Activated CD4-positive, alpha-beta T cell treated with anti-CD3 and anti-CD28 coated beads for 24 hours (primary cell): ENCODE measurements at places on chromosomes 1 and 21.

GRCh38 chr1:22203335-22203734 is 60.4 kb upstream of the WNT4 start:
- DNase-seq, result no peak

DNA sequence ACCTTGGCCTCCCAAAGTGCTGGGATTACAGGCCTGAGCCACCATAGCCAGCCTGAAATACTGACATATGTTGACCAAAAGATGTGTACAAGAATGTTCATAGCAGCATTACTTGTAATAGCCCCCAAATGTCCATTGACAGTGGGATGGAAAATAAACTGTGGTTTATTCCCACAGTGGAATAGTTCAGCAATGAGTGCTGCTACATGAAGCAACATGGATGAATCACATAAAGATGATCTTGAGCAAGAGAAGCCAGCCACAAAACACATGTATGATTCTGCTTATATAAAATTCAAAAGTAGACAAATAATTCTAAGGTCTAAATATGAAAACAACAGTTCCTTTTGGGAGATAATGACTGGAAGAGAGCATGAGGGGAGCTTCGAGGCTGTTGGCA is 9.1 kb upstream of the CREG1 start:
- no peak for DNase-seq

DNA sequence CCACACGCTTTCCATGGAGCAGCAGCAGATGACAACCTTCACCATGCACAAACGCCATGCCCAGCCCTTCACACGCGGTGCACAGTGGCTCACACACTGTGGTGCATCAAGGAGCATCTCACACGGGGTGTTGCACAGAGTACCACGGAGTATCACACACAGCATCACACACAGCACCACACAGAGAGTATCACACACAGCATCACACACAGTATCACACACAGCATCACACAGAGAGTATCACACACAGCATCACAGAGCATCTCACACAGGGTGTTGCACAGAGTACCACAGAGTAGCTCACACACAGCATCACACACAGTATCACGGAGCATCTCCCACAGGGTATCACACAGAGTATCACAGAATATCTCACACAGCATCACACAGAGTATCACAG is 122.2 kb upstream of the RAB4A start:
- no peak for DNase-seq

- DNase-seq, result no peak
Observed at GRCh38 chr1:150574260-150575071, 4.9 kb downstream of the MCL1 start.

DNA sequence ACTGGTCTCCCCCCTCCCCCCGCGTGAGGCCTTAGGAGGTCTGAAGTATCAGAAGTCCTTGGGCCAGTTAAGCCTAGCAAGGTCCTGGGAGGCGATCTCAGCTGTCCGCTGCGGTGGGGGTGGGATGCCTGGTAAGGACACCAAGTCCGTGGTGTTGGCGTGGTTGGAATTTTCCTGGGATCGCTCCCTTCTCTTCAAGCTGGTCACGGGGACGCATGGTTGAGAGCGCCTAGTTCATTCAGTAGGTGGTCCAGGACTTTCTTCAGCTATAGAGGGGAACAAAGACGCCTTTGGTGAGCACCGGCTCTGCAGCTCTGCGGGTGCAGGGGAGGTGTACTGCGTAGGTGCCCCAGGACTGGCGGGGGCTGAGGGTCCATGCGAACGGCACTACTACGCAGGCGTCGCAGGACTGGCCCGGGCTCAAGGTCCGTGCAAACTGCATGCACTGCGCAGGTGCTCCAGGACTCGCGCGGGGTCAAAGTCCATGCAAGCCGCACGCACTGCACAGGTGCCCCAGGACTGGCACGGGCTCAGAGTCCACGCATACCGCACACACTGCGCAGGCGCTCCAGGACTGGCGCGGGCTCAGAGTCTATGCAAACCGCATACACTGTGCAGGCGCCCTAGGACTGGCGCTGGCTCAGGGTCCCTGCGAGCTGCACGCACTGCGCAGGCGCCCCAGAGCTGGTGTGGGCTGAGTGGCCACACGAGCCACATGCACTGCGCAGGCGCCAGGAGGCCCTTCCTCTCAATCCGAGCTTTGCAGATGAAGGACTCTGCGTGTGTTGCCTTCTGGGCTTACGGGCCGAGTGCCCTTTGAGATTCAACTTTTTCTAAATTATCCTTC is 36.6 kb upstream of the HMGN1 start:
- DNase-seq, result peak; percentile 61

- DNase-seq, result no peak
Observed at GRCh38 chr1:29629401-29629800, 393.1 kb downstream of the PTPRU start.

GRCh38 chr1:17935230-17935629 is 172.4 kb upstream of the IGSF21 start:
- DNase-seq, result no peak

GRCh38 chr1:239858057-239858456 is 233.6 kb upstream of the FMN2 start:
- no peak for DNase-seq

- no peak for DNase-seq
Observed at GRCh38 chr1:26922431-26922729, 837 bp downstream of the NUDC start.

DNA sequence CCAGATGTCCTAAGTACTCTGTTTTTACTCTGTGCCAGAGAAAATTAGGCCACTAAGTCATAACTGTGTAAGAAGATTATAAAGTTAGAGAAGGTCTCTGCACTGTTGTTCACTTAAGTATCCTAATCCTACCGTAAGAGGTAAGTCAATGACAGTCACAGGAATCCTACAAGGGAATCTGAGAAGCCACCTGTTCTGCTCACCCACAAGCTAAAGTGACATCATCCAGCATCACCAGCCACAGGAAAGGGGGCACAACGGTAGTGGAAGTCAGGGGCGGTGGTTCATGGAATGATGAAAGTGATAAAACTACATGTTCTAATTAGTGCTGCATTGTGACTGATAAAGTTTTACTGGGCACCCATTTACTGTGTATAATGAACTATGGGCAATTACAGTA is 92.7 kb downstream of the PLD5 start:
- no peak for DNase-seq

GRCh38 chr1:147267711-147268110 is 25.2 kb downstream of the CHD1L start:
- no peak for DNase-seq

DNA sequence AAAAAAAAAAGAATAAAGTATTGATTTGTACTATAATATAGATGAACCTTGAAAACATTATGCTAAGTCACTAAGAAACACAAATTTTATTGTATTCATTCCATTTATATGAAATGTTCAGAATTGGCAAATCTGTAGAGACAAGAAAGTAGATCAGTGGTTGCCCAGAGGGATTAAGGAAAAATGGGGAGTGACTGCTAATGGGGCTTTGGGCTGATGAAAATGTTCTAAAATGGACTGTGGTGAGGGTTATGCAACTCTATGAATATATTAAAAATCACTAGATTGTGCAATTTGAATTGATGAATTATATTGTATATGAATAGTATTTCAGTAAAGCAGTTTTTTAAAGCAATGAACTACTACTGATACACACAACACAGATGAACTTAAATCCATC is 10.0 kb downstream of the GDAP2 start:
- DNase-seq, result no peak

DNA sequence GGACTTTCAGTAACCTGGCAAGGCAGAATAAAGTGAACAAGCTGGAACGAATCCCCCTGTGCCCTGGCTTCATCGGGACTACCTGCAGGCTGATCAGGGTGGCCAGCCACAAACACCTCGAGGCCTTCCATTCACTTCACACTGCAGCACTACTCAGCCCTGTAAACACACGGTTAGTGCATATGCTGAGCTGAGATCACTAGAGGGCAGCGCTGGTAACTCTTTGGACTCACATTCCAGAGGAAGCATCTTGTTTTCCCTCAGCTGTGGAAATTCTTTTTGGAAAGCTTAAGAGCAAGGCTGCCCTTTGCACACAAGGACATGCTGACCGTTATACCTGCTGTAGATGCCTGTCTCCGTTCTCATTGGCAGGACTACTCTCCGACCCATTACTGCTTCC is 32.1 kb downstream of the PCSK9 start:
- no peak for DNase-seq

GRCh38 chr1:1956101-1956500 is 37.0 kb upstream of the TMEM52 start:
- no peak for DNase-seq

- peak; percentile 4 for DNase-seq
Observed at GRCh38 chr1:116628448-116628847, 39.1 kb downstream of the IGSF3 start.

DNA sequence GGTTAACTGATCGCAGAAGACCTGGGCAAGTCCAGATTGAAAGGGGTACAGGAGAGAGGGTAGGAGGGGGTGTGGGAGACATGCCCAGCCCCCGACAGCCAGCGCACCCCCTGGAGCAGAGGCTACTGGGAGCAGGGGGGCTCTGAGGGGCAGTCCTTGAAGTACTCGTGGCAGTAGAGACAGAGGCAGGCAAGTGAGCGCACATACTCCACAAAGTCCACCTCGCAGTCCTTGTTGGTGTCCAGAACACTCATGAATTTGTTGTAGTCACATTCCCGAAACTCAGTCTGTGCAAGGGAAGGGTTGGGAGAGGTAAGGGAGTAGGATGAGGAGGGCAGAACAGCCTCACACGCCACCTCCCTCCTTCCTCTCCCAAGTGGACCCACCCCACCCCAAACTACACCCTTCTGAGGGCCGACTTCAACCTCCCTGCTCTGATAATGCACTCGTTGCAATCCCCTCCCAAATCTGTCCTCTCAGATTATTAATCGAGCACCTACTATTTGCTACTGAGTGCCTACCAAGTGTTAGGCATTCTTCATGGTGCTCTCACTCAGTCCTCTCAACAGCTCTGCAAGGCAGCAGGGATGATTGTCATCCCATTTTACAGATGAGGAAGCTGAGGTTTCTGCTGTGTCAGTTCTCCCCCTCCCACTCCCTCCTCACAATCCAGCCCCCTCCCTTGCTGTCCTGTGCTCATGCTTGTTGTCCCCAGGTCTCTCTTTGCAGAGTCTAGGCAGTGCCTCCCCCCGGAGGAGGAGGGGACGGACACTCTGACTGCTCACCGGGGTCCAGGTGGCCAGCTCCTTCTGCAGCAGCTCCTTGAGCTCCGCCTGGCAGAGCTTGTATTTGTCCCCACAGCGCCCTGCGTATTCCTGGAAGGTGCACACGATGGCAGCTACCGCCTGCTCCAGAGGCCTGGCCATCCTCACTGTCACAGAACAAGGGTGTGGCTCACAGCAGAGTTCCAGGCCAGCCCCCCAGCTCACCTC is 1.2 kb downstream of the S100A3 start:
- DNase-seq, result no peak

GRCh38 chr21:14989359-14989758 is 75.4 kb downstream of the NRIP1 start:
- DNase-seq, result no peak

GRCh38 chr1:214372092-214372491 is 91.1 kb downstream of the SMYD2 start:
- no peak for DNase-seq

DNA sequence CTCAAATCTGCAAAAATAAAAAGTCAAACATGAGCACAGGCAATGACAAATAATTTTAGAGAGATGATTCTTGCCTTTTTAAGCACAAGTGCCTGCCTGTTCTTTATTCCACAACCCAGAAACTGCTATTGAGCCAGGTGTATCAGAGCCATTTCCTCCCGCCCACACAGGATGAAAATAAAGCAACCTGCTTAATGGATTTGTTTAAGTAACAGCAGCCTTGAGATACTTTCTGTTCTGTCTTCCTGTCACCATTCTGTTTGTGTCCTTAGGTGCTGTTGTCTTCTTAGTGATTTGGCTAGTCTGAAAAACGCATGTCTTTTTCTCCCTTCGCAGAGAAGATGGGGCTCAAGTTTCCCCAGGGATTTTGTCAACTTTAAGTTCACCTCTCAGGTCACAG is 11.4 kb downstream of the RPE65 start:
- DNase-seq, result no peak

DNA sequence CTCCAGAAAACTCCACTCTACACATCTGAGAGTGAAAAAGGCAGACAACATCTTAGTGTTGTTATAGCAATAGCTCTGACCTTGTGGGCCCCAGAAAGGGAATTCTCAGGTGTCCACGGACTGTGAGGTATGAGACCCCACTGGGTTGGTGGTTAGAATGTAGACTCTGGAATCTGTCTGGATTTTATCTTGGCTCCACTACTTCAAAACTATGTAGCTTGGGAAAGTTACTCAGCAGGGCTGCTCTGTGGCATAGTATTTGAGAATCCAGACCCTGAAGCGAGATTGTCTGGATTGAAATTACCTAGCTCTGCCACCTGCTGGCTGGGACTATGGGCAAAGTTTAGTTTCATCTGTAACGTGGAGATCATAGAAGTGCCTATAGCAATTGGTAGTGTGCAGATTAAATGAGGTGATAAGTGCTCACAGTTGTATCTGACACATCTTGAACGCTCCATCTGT is 25.8 kb downstream of the PRDM2 start:
- no peak for DNase-seq

DNA sequence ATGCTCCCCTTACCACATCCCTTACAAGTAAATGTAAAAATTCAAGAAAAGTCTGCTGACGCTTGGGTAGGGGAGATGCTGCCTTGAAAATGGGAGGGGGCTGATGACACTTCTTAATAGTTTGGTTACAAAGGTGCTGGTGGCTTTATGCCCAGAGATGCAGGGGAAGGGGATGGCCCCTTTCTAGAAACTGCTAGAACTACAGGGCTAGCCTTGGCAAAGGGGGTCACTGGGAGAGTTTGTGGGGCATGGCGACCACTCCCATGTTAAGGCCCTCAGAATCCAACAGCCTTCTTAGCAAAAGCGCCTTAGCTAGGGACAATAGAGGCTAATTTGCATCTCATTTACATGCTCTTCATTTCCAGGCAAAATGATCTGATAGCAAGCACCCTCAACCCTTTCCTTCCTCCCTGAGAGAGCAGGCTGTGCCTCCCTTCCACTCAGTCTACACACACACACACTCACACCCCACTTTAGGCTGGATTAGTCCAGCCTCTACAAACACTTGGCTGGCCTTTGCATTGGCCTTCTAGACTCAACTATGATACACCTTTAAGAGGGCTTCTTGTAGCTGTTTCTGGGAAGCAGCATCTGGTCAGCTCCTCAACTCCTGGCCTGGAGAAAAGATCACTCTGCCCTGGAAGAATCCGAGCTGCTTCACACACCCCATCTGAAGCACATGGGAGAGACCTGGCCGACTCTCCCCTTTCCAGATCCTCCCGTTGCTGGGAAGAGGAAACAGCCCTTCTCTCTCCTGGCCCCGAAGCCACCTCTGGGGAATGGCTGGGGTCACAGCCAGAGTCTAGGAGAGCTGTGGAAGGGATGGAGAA is 1.7 kb downstream of the SEMA6C start:
- DNase-seq, result no peak

GRCh38 chr1:32538887-32539583 is at the start of gene ZBTB8A:
Gene ZBTB8A, plus strand, starts transcription at chr1:32539427. Its CDS starts 53,505 bp downstream, at chr1:32592932.
- no peak for DNase-seq

- no peak for DNase-seq
Observed at GRCh38 chr1:33626801-33627200, 154.4 kb downstream of the ZSCAN20 start.
